ENCODE measurements at places on chromosomes 13 and 19.

DNA sequence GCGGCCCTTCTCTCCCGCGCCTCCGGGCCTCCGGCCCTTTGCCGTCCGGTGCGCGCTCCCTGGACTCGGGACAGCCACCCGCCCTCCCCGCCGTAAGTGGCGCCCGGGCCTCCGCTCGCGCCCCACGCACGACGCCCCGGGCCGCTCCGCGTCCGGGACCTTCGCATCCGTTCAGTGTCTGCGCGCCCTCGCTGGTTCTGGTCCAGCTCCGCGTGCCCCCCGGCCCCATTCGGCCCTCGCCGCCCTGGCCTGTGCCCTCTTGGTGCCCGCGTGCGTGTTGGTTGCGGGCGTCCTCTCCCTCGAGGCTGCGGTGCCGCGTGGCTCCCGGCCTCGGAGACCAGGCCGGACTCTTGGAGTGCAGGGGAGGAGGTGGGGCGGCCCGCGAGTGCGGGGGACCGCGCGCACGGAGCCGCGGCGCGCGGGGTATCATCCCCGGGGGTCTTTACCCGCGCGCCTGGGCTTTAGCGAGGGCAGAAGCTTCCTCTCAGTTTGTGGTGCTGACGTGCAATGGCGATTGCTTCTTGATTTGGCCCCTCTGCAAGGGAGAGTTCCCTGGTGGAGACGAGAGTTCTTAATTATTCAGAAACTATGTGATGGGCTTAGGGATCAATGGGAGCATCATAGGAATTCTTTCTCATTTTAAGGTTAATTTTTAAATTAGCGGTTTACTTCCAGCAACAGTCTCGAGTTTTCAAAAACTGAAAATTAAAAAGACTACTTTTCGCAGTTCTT, 757 bp downstream of the WASF3 start:
- no peak for DNase-seq

DNA sequence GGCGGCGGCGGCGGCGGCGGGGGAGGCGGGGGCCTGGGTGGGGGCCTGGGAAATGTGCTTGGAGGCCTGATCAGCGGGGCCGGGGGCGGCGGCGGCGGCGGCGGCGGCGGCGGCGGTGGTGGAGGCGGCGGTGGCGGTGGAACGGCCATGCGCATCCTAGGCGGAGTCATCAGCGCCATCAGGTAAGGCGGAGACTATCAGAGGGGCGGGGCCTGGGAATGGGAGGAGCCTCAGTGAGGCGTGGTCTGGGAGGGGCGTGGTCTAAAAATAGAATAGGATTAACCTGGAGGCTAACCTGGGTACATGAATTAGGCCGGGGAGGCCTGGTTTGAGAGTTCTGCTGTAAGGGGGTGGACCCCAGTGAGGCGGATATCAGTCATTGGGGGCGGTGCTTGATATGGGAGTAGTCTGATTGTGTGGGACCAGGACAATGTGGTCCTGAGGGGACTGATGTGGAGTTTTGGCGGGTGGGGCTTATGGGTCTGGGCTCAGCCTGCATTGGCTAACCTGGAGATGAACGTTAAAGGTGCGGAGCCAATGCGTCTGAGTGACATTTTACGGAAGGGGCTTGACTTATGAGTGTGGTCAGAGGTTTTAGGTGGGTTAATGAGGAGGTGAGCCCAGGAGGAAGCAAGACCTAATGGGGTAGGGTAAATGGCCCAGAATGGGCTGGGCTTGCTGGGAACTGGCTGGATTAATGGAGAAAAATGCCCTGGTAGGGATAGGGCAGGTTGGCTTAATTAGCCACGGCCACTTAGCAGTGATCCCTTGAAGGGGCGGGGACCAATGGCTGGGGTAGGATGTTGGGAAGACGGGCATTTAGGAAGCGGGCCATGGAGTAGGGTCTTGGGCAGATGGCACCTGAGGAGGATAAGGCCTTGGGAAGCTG, 1.4 kb downstream of the CAPNS1 start:
- DNase-seq, result peak; percentile 42

GRCh38 chr19:4342314-4342614, 1.1 kb upstream of the MPND start:
- no peak for DNase-seq

DNA sequence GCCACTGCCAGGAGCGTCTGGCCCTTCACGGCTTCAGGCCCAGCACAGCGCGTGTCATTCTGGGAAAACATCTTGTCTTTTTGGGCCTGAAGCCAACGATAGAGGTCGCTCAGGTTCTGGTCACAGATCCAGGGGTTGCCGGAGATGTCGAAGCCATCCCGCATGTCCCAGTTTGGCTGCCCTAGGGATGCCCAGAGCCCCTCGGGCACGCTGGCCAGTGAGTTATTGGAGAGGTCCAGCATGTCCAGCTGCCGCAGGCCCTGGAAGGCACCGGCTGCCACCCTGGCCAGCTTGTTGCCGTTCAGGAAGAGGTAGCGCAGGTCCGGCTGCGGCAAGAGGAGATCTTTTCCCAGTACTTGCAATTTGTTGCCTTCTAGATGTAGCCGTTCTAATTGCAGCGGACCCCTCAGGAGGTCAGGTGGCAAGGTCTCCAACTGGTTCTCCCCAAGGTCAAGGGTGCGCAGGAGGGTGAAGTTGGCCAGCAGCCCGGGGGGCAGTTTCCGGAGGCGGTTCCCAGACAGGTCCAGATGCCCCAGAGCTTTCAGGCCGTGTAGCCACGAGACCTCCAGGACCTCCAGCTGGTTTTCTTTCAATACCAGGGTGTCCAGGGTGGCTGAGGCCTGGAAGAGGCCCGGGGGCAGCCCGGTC, 1.8 kb downstream of the LRG1 start:
- DNase-seq, result no peak

- DNase-seq, result peak; percentile 18
These were observed 194.5 kb downstream of the KATNAL1 start for GRCh38 chr13:30112602-30113435.

- no peak for DNase-seq
These were observed 22.1 kb upstream of the F7 start for GRCh38 chr13:113083402-113084061.

GRCh38 chr19:2624537-2625091, 77.9 kb downstream of the GNG7 start:
- no peak for DNase-seq

- no peak for DNase-seq
These were observed 16.7 kb downstream of the TMTC4 start for GRCh38 chr13:100657881-100658315.

DNA sequence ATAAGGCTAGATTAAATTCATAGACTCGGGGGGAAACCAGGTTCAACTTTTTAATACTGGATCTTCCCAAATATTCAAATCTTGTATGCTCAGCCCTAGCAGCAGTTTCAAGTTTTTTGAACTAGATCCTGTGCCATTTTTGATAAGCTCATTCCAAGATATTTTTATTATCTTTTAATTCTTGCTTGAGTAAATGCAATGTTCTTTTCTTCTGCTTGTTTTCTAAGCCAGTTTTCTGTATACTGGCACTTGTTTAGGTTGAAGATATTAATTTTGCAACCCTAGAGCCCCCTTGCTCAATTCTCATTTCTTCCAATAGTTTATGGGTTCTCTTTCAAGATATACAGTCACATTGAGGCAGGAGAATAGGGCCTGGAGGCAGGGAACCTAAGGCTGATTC, 13.1 kb upstream of the PNMA8C start:
- no peak for DNase-seq

GRCh38 chr19:31340042-31341025, 8.9 kb downstream of the TSHZ3 start:
- no peak for DNase-seq

DNA sequence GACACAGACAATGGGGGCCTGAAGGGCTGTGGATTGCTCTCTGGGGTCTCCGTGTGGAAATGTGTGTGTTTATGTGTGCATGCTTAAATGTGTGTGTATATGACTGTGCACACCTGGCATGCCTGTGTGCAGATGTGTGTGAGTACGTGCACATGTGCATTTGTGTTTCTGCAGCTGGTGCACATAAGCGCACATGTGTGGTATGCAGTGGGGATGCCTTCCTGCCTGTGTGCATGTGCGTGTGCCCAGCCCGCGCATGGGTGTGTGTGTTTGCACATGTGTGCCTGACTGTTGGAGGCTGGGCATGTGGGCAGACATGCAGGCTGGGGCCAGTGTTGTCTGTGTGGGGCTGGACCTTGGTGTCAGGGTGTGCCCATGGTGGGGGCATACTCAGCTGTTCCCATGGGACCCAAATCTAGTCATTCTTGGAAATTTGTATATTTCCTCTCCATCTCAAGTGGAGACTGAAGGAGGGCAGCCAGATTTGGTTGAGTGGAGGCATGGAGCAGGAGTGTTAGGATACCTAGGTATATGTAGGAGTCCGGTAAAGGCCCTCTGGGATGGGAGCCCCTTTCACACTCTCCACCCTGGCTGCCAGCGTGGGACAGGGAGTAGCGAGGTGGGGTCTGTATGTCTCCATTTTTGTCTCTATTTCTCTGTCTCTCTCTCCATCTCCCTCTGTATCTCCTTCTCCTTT, 49.9 kb downstream of the CELF5 start:
- no peak for DNase-seq

- DNase-seq, result no peak
These were observed 6.8 kb upstream of the KBTBD6 start for GRCh38 chr13:41139296-41139966.

GRCh38 chr13:19737844-19738557, 44.7 kb downstream of the PSPC1 start:
- DNase-seq, result no peak
